ENCODE measurements at places on chromosomes 5 and 9. TPM values are rescaled to one million over a fixed set of nuclear protein-coding genes. Genes with fewer than 3 reads are reported as not detected.

DNA sequence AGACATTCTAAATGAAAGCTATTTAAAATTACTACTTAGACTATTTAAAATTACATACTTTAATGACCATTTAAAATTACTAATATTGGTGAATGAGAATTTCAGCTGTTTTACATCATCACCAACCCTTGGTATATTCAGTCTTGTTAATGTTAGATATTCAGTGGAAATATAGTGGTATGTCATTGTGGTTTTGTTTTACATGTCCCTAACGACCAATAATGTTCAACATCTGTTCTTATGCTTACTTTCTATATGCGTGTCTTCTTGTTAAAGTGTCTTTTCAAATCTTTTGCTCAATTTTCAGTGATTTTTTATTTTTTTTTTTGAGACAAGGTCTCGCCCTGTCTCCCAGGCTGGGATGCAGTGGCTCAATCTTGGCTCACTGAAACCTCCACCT lies 279.3 kb upstream of the TARS1 start:
- no peak for DNase-seq

- no peak for DNase-seq
Measured at GRCh38 chr5:132451387-132451786, 39.2 kb downstream of the IRF1 start.

DNA sequence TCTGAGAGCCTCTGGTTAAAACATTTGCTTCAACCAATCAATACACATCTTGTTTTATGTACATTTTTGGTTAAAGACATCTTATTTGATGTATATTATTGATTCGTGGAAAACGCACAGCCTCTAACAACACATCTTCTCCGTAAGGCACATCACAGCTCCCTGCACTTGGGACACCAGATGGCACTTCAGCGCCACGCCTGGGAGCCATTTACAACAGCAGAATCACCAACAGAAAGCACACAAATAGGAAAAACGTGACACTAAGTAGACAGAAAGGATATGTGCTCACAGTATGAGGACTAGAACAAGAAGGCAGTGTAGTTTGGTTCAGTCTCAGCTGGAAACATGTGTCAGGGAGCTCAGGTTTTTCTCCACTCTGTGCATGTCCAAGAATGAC lies 199.7 kb downstream of the ROR2 start:
- DNase-seq = no peak

DNA sequence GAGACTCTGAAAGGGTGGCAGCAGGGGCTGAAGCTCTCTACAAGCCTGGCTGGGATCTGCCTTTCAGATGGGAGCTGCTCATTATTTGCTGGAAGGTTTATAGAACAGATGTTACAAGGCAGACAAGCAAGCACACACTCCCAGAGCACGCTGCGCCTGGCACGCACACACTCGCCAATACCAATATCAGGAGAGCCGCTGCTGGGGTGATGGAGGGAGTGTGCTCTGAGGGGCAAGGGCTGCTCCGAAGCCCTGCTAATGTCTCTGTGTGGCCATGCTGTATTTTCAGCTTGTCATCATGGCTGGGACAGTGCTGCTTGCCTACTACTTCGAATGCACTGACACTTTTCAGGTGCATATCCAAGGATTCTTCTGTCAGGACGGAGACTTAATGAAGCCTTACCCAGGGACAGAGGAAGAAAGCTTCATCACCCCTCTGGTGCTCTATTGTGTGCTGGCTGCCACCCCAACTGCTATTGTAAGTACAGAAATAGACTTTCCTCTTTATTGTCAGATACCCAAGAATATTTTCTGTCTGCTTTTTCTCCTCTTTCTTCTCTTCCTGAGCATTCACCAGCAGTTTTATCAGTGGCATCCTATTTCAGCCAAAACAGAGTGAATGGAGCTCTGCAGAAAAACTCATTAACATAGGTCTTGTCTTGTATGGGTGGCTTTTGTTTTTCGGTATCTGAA lies 115.1 kb downstream of the BAAT start:
- no peak for DNase-seq

SLC25A51 gene
- total RNA-seq = 52.1 TPM

C5 gene
- total RNA-seq = 18.1 TPM

ANKRD34B gene
- total RNA-seq = not detected

All from urinary bladder (tissue), 4 donors.